NCI-H2171 (cell line): ENCODE measurements at places on chromosomes 16 and 17.

DNA sequence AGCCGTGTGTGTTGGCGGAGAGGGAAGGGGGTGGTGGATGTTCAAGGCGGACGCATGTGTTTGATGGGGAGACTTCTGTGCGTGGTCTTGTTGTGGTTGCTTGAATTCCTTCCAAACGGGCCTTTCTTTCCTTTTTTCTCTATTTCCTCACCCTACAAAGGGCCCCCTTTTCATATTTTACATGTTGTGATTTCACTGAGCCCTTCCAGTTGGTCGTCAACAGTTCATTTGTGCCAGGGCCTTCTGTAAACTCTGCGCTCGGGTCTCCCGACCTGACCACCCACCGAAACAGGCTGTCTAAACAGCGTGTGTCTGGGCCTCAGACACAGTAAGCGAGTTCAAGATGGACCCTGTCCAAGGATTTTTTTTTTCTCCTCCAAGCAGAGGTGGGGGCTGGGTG lies 228.4 kb downstream of the IRF8 start:
- DNase-seq = no peak

DNA sequence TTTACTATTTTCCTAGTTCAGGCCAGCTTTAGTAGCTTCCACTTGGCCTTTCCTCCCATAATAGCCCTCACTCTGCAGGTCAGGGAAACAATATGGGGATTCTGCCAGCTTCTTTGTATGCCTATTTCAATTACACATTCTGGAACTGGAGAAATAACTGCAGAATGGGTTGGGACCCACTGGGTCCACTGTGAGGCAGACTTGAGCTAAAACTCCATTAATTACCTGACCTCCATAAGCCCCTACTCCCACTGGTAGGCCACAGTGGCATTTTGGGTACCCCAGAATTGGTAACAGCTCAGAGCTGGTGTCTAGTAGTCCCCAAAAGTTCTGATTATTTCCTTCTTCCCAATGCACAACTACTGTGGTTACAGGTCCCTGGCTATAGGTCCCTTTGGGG lies 16.7 kb upstream of the TENT4B start:
- DNase-seq = no peak

DNA sequence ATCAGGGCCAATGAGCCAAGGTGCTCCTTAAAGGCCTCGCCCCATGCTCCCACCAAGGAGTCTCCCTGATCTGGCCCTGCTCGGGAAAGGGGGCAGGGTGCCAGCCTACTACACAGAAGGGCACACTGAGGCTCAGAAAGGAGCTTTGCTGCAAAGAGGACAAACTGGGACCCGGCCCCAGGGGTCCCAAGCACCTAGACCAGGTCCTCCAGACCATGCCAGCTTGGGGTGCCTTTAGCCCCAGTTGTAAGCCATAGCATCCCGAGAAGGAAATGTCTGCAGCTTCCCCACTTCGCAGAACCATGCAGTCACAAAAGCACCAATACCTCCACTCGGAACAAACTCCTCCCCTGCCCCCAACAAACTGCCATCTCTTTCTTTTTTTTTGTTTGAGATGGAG lies 74.8 kb upstream of the CDC42EP4 start:
- no peak for DNase-seq

DNA sequence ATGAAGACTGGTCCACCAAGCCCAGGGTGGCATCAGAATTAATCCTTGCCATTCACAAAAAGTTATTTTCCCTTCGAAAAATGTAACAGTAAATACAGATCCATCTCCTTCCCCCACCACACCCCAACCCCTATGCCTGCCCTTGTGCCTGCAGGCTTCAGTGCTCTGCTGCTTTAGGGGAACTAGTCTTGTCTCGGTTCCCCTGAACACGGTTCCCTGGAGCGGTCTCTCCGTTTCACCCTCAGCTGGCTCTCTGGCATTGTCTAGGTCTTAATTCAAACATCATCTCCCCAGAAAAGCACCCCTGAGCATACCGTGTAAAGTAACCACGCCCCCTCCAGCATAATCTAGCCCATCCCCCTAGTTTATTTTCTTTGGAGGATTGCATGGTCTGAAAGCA lies 25.8 kb downstream of the EMP2 start:
- no peak for DNase-seq

- DNase-seq = no peak
Observed at GRCh38 chr17:41020336-41020735, 6.7 kb downstream of the KRTAP1-5 start.

- no peak for DNase-seq
Observed at GRCh38 chr16:84943620-84944019, 67.7 kb downstream of the ZDHHC7 start.

DNA sequence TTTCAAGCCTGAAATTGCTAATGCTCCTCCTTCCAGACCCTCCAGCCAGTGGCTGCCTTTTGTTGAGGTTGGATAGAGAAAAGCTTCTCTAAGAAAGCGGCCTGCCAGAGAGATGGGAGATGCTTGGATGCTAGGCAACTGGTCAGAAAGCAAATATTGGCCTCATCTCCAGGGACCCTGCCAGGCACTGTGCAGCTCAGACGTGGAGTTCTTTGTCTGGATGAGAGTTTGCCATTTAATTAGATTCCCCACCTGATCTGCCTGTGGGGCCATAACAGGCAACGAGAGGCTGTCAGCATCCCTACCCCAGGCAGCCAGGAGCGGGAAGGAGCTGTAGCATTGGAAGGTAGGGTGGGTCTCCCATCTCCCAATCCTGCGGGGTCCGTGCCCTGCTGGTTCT lies 52.7 kb downstream of the ASIC2 start:
- no peak for DNase-seq

GRCh38 chr16:30054451-30054850 lies 11.1 kb upstream of the ALDOA start:
- DNase-seq = no peak

DNA sequence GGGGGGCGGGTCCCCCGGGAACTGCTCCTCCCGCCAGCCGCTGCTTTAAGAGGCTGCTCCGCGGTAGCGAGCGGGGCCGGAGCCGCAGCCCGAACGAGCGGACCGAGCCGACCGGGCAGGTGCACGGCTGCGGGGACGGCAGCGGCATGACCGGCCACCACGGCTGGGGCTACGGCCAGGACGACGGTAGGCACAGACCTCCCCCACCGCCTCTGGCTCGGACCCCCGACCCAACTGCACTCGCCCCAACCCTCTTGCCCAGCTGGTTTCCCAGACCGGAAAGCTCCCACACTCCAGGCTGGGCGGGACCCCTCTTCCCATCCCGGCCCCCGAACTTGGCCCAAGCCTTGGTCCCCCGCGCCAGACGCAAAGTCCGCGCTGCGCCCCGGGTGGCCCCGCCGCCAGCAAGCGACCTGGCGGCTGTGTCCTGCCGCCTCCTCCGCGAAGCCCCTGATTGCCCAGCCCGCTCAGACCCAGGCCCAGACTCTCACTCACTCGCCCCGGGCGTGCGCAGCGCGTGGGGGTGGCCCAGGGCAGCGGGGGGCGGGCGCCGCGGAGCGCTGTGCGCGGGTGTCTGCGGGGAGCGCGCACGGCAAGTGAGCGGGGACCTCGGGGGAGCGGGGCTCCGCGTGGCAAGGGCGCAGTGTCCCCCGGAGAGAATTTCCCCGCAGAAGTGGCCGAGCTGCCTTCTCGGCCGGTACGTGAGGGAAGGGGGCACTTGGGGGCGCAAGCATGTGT lies at the start of gene CA7:
Gene CA7 (plus strand): TSS at position 73 of the 738 bp plus-strand sequence. CDS start 74 bp downstream, at position 147.
- DNase-seq = no peak

DNA sequence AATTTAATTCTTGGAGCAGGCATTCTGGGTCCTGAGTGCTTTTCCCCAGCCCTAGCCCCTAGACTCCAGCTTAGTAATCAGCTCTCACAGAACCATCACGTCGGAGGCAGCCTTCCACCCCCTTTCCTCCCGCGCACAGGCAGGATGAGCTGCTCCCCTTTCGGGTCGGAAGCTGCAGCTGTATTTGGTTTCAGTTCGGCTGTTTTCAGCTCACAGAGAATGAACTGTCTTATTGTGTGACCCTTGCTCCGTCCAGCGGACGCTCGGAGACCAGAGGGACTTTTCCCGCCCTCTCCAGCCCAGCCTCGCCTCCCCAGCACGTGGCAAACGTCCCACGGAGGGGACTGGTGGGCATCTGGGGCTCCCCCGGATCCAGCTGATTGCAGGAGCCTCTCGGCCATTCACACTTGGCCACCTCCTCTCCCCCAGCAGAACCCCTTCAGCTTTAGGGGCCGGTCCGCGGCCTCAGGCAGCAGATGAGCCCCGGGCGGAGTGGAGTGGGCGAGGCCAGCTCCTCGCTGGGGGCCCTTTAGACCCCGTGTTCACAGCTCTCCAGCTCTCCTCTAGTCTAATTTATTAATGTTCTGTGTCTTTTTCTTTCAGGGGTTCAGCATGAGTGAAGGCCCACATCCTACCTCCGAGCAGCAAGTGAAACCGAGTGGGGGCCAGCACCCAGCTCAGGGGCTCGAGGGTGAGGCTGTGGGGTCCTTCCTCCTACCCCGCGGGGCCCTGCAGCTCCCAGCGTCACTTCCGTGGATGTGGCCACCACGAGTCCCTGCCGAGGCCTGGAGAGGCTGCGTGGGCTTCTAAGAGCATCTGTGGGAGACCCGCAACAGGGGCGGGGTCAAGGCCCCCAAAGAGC lies 863 bp upstream of the UTS2R start:
- no peak for DNase-seq

- no peak for DNase-seq
Observed at GRCh38 chr16:72927199-72928089, 120.5 kb downstream of the ZFHX3 start.

GRCh38 chr17:82046903-82047302 lies 4.7 kb downstream of the RFNG start:
- no peak for DNase-seq

DNA sequence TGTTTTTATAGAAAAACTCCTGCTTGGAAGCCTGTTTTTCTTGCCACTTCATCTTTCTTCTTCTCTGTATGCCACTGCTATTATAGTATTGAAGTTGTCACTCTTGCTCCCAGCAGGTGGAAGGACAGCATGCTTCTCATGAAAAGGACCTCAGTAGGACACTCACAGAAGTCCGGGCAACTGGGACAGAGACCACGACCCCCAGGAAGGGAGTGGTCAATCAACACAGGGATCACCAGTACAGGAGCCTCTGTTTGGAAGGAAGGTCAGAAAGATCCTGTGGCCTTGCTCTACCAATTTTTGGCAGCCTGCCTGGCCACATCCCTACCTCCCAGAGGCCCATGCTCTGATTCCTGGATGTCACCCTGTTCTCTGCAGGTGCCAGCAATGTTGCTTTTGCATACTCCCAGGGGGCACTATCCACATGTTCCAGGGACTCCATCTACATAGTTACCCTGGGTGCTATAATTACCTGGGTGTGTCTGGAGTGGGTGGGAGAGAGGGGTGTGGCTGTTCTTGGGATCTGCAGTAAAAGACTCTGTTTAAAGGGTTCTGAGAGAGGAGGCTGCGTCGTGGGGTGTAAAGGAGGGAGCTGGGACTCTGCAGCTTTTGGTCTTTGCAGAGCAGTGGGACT lies 13.7 kb upstream of the AKAP10 start:
- DNase-seq = no peak

GRCh38 chr16:1343428-1344242 lies 8.0 kb downstream of the TSR3 start:
- no peak for DNase-seq

GRCh38 chr16:20660325-20660724 lies 37.2 kb downstream of the ACSM1 start:
- DNase-seq = no peak

GRCh38 chr16:20878682-20879147 lies 21.4 kb downstream of the DCUN1D3 start:
- DNase-seq = no peak

- DNase-seq = no peak
Observed at GRCh38 chr17:20008242-20009051, 712 bp upstream of the SPECC1 start.

DNA sequence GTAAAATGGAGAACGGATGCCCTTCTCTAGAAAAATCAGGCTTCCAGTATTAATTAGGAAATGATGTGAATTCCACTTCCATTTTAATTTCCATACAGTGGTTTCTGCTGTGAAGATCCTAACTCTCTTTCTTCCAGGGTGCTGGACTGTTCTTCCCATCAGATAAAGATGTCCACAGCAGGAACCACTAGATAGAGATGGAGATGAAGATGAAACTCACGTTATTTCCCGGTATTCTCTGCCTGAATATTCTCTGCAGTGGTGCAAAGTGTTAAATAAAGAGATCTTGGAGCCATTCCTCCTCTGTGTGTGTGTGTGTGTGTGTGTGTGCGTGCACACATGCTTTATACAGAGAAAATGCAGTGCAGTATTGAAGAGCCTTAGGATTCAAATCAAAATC lies 727.5 kb downstream of the KCNJ2 start:
- DNase-seq = no peak

- no peak for DNase-seq
Observed at GRCh38 chr16:85459529-85460251, 153.4 kb upstream of the GSE1 start.

DNA sequence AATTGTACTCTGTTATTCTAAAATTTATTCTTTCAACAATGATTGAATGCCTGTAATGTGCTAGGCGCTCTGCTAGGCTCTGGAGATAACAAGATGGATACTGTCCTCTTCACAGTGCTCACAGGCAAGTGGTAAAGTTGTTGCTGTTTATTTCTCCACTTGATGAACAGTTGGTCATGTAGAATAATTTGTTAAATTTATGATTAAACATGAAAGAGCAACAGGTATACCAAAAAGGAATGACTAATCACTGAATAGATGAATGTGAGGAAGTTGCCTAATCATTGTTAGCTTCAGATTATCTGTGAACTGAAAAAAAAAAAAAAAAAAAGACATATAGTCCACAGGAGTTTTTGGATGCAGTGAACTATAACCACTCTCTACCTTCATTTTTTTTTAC lies 62.3 kb downstream of the NFATC3 start:
- no peak for DNase-seq

DNA sequence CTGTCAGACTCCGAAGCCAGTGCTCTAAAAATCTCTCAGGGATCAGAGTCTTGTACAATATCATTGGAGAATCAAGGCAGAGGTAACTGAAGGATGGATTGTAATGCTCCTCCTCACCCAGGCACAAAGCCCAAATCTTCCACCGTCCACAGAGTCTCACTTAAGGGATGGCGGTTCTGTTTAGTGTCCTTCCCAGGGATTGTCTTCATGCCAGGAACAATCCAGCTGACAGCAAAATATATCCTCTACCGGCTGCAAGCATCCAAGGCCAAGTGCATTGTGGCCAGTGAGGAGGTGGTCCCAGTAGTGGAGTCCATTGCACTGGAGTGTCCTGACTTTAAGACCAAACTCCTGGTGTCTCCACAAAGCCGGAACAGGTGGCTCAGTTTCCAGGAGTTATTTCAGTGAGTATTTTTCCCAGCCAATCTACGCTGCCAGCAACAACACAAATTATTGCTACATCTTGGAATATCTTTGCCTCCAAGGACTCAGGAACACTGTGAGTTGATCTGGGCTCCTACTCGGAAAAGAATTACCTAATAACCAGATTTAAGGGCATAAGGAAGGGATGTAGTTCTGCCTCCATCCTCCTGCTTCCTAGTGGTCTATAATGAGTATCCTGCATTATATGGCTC lies 13.9 kb upstream of the ACSM1 start:
- DNase-seq = no peak
